Globus pallidus (tissue), 1 donor: ENCODE measurements at places on chromosomes 13 and 19.
A peak's percentile ranks its signal among the peaks of the same experiment; 100 is the strongest.

GRCh38 chr13:39941236-39941635 is 285.8 kb downstream of the COG6 start:
- no peak for DNase-seq

DNA sequence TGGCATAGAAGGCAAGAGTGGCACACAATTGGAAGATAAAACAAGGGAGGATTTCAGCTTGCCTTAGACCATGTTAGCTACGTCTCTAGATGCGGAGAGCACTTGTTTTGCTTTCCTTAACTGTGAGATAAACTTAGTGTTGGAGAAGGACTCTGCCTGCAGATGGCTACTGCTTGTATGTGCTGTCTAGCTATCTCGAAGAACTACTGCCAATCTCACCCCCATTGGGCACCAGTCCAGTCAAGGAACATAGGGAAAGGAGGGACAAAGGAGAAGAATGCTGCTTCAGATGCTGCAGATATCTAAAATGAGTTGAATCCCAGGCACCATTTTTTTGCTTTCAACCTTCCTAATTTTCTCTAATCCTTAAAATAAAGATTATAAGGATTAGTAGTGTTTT is 726.0 kb upstream of the ARGLU1 start:
- DNase-seq, result no peak

GRCh38 chr19:41616792-41617621 is 9.9 kb downstream of the CEACAM4 start:
- DNase-seq, result no peak

DNA sequence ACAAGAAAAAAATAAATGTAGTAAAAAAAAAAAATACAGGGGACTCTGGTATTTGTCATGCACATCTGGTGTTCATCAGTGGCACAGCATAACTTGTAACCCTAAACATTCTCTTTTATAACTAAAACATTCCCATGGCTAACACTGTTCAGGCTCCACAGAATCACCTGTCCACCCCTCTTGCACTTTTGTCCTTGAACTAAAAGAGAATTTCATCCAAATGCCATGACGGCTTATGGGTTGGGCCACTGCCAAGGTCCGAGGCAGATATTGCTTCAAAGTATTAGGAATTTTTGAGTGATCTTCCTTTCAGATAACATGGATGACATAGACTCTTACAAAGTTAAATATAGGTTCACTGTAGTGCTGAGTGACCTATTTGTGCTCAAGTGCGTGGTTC is 25.7 kb upstream of the SERP2 start:
- no peak for DNase-seq

DNA sequence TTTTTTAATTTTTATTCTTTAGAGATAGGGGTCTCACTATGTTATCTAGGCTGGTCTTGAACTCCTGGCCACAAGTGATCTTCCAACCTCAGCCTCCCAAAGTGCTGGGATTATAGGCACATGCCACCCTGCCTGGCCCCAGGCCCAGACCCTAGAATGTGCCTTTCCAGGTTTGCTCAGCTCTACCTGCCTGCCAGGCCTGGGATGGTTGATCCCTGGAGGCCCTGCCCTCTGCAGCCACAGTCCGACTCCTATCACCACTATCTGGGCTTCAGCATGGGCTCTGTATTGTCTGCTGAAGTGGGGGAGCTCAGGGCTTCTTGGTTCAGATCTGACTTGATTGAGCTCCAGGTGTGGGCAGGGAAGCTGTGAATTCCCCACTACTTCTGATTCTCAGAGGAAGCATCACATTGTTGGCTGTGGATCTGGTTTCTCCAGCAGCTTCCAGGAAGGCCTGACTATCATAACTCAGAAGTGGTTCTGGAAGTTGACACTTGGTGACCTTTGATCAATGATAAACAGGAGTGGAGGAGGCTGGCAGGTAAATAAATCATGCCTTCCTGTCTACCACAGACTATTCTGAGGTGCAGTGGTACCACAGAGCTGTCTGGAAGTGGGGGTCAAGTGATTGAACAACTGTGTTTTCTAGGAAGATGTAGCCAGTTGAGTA is 71.9 kb downstream of the OLFM4 start:
- DNase-seq, result no peak

DNA sequence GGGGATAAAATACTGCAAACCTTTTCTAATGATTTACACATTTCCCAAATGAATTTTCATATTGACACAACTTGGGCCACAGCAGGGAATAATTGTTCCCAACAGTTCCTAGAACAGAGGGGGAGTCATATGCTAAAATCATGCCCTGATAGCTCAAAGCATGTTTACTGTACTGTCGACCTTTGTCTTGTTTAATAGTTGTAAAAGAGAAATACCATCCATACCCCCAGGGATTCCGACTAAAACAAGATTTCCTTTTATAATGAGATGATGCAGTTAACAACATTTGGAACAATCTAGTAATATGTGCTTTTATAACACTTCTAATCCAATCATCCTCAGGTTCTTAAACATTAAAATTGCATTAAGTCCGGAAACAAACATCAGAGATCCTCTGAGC is 759.7 kb downstream of the OLFM4 start:
- no peak for DNase-seq

DNA sequence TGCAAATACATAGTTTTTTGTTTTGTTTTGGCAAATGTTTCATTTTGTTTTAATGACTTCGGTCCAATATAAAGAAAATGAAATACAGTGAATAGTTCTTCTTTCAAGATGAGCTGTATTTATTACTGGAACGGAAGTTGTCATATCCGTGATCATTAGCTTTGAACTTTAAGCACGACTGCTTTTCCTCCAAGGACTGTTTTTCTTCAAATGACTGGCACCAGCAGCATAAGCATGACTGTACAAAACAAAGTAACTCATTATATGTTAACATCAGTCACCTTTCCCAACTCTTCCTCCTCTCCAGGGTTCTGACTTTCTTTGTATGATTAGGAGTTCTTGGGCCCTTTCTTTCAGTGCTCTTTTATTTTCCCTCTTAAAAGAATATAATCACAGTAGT is 20.5 kb downstream of the EDNRB start:
- DNase-seq, result no peak

DNA sequence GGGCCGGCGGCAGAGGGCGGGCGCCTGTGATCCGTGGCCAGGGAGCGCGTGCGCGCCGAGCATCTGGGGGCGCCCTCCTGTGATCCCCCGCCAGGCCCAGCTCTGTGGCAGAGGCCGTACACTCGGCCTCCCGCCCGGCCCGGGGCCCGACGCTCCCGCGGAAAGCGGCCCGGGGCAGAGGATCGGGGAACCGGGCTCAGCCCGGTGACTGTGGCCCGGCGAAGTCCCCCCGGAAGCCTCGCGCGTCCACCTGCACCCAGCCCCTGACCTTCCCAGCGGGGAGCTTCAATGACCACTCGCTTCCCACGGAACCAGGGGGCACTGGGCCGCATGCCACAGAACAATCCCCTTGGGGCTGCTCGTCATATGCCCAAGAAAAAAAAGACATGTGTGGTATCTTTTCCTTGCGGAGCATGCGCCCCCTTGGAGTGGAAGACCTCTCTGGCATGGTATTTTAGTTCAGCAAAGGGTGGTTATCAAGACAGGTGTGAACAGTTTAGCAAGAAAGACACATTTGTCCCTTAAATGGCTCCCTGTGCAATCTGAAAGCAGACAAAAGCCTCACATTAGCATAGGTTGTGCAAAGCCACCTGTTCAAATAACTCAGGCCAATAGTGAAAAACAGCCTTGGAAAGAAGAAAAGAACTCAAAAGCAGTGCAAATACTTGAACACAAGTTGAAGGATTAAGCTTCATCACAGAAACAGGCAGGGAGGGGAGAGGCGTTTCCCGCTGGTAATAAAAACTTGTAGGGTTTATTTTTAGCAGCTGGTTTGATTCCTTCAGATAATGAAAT is 290.9 kb upstream of the SOX21 start:
- no peak for DNase-seq

- no peak for DNase-seq
These were observed 161.6 kb downstream of the PAN3 start for GRCh38 chr13:28299916-28300315.

DNA sequence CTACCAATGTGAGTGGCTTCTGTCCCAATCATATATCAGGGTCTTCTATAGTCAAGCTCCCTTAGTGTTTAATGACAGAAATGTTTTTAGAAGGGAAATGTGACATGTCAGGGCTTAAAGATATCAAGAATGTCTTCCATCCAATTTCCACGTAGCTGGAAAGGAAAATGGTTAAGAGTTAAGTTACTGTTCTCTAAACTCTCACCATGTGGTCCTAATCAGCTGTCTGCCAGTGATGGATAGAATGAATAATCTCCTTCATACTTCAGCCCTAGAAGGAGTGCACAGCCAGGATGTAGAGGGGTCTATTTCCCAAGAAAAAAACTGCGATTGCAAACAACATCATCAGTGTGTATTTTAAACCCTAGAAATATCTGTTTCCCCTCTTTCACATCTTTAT is 36.3 kb downstream of the FLT1 start:
- no peak for DNase-seq

DNA sequence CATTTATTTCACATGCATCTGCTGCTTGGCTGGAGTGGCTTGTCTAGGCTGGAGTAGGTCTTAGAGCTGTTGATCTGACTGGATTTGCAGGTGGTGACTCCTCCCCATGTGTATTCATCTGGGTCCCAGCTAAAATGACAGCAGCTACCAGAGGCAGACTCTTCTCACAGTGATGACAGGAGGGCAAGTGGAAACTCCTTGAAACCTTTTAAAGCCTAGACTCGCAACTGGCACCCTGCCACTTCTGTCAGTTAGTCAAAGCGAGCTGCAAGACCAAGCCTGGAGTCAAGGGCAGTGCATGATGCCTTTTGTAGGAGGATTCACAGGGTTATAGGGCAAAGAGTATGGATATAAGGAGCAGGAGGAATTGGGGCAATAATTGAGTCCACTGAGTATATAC is 65.2 kb downstream of the TEX26 start:
- DNase-seq, result no peak

GRCh38 chr19:4430760-4431159 is 26.8 kb downstream of the UBXN6 start:
- DNase-seq, result peak; percentile 65
